ENCODE measurements at places on chromosomes 7 and 10.
A peak's percentile ranks its signal among the peaks of the same experiment; 100 is the strongest.

- no peak for DNase-seq
Measured at GRCh38 chr10:24726626-24727025, 2.9 kb upstream of the ARHGAP21 start.

DNA sequence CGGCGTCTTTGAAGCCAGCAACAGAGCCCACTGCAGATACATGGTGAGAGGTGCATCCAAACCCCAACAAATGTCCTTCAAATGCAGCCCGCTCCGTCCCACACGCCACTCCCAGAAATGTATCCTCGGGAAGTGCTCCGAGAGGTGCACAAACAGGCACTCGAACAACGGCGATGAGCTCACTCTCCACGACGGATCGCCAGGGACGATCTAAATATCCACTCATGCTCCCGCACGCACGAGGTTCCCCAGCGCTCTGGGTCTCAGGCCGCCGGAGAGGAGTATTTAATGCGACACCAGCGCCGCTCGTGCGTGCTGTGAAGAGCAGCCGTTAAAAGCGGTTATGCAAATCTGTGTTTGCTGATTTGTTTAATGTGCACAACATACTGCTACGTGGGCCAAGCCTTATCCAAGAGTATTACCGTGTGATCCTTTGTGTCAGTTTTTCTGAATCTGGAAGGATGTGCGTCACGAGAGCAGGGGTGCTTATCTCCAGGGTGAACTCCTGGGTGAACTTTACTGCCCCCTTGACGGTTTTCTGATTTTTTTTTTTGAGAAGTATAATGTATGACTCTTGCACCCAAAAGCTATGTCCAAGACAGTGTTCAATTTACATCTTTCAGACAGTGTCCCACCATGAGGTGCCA is 48.5 kb upstream of the PPP2R2D start:
- DNase-seq = no peak

GRCh38 chr10:83539528-83540308 is 599.6 kb upstream of the GHITM start:
- DNase-seq = no peak

- DNase-seq = no peak
Measured at GRCh38 chr10:93514521-93514920, 18.1 kb downstream of the CEP55 start.

- no peak for DNase-seq
Measured at GRCh38 chr10:72059843-72060822, 28.2 kb downstream of the SPOCK2 start.

GRCh38 chr10:107230887-107231286 is 66.4 kb upstream of the SORCS1 start:
- DNase-seq = no peak

GRCh38 chr10:6187278-6187677 is 15.5 kb upstream of the PFKFB3 start:
- DNase-seq = no peak

DNA sequence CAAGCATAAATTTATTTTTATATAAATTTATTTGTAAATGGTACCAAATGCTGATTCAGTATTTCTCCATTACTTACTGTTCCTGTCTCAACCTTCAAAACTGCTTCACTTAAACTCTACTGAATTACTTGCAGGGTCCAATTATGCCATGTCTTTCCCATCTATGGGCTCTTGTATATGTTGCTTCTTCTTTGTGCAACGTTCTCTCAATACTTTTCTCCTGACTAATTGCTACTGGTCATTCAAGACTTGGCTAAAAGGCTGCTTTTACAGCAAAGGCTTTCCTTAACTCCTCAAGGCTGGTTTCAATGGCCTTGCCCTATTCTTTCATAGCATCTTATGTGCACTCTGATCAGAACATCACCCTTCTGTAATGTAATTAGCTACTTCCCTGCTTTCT is 67.9 kb downstream of the RNLS start:
- no peak for DNase-seq

- no peak for DNase-seq
Measured at GRCh38 chr10:118139321-118139720, 92.6 kb upstream of the RAB11FIP2 start.

DNA sequence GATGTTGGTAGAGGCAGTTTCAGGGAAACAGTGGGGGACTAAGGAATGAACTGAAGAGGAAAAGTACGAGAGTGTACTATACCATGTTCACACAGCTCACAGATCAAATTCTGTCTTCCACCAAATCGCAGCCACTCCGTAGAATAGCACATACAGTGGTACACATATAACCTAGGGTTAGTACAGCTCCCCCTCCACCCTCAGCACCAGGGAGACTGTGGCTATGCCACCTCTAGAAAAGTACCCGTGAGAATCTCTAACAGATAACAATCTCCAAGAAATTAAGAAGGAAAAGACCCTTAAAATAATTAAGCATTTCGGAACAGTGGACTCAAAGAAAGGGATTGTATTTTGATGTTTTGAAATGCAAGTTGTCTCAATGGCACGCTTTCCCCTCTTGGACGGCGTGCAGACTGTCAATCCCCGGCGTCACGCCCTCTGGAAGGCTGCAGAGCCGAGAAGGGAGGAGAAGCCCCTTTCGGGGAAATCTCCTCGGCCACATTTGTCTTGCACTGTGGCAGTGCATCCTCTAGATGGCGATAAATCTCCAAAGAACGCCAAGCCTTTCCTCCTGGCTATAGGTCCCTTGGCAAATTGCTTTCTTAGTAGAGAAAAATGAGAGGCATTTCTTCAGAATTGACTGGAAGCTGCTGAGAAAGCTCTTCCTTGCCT is 345.0 kb downstream of the REEP3 start:
- peak; percentile 34 for DNase-seq

DNA sequence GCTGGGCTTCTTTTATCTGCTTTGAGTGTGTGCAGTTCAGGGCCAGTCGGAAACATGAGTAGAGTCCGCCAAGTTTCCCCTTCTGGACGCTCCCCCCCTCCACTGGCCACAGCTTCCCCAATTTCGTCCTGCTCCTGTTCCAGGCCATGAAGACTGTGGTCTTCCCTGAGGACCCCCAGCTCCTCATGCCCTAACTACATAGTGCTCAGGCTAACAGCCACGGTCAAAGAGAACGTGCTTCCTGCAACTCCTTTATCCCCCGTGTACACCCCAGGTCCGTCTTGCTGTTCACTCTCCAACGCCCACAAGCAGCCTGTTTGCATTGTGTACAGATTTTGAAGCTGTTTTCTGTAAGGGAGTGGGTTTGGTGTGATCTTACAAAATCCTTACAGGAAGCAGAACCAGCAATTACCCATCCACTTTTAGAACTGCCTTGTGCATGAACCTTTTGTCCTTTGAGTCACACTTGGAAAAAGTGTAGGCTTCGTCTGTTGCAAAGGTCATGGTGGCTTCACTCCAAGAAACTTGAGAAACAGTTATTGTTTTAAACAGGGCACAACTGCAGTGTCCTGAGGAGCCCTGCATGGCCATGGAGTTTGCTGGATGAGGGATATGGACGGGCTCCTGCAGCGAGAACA is 77.0 kb upstream of the FAM20C start:
- no peak for DNase-seq

DNA sequence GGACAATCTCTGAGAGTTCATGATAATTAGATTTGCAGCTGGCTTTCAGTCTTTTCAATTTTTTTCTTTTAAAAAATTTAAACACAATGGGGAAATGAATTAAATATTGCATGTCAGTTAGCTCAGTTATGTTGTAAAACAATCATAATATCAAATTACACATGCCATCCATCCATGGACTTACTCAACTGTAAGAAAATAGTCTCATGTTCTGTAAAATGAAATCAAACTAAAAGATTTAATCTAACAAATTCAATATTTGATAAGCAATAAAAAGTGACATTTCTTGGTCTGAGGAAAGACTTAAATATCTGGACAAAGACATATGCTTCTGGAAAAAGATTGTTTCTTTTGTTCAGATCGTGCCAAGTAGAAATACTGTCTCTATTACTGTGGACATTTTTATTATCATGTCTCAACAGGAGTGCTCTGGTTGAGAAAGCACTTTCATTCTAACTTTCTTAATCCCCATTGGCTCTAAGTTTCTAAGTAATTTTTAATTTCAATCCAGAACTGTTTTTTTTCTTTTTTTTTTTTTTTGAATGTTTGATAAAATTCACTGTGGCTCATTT is 179.2 kb upstream of the FAM3C start:
- no peak for DNase-seq

DNA sequence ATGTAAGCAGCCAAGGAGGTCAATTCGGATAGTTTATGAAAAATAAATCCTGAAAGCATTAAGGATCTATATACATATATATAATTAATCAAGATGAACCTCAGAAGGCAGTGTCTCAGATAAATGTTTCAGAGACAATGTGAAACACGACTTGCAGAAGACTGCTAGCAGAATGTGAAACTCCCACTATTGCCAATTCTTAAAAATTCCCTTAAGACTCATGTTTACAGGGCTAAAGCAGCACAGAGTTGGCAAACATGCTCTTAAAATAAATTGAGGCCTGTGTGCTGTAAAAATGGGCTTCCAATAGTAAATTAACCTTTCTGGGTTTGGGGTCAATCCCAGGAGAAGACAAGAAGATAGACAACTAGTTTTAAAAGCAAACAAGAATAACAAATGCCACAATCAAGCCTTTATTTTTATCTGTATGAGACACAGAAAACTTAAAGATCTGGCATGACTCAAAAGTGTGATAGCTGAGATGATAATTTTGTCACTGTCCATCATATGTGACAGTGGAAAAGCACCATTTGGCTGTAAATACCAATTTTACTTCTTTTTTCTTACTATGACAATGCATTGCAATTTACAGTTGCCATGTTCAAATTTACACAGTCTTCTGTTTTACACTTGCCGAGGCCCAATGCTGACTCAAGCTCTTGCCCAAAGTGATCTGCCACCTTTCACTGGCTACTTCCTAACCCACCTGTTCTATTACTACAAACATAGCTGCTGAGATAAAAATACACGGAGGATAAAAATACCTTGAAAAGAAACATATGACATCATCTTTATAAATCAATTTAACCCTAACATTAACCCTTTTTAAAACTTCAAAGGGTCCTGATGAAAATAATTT is 78.6 kb downstream of the CHCHD3 start:
- DNase-seq = no peak

DNA sequence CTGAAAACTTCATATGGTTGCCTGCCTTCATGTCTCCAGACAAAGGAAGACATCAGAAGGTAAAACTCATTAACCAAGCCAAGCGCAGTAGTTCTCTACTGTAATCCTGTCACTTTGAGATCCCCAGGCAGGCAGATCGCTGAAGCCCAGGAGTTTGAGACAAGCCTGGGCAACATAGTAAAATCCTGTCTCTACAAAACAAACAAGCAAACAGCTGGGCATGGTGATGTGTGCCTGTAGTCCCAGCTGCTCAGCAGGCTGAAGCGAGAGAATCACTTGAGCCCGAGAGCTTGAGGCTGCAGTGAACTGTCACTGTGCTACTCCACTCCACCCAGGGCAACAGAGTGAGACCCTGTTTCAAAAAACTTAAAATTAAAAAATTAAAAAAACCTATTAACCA is 467.4 kb upstream of the SORCS1 start:
- DNase-seq = no peak

DNA sequence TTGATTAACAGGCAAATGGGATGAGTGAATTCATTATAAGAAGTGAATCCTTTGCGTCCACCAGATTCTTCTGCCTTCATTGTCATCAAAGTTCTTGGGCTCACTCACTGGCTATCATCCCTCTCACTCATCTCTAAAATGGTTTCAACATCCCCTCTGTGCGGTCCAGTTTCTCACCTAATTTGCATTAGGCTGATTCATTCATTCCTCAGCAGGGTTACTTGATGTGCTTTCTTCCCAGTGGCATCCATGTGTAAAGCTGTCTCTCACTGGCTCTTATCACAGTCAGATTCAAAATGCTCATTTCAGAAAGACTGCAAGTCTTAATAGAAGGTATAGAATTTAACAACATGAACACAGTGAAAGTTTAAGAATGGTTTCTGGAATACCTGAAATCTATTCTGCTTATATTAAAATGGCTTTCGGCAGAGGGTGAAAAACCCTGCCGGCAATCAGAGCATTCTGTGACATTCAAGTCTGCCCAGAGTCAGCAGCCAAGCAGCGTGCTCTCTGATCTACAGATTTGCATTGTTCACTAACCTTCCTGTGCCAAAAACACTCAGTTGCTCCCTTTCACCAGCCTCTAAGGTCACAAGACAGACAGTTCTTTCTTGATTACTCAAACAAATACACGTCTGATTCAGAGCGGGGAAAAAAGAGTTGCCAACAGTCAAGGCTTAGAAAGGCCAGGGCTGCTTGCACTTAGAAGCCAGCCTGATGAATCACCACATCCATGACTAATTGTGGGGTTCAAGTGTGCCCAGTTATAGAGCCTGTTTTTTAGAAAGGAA is 106.7 kb downstream of the TES start:
- no peak for DNase-seq

GRCh38 chr7:21902240-21902639 is 43.5 kb downstream of the CDCA7L start:
- DNase-seq = no peak

- DNase-seq = no peak
Measured at GRCh38 chr10:51344371-51344770, 270.1 kb downstream of the PRKG1 start.

DNA sequence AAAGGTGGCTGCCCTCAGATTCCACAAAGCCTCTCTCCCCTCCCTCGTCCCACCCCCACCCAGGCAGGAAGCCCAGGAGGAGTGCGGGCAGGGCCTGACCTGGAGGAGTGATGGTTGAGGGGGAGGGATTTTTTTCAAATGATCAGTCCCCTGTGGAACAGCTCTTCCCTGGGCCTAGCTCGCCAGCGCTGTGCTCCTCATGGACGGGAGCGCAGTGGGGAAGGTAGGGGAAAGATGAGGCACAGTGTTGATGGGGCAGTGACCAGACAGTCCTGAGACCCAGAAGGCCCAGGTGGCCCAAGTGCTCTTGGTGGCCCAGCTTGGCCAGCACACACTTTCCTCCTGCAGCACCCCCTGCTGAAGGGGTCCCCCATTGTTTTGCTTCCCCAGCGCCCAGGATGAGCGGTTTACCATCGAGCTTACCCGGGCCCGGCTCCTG is 8.5 kb downstream of the SAP25 start:
- DNase-seq = no peak

GRCh38 chr7:135801045-135801693 is 52.6 kb upstream of the FAM180A start:
- DNase-seq = peak; percentile 41

- no peak for DNase-seq
Measured at GRCh38 chr7:128004623-128005022, 26.6 kb downstream of the LRRC4 start.

DNA sequence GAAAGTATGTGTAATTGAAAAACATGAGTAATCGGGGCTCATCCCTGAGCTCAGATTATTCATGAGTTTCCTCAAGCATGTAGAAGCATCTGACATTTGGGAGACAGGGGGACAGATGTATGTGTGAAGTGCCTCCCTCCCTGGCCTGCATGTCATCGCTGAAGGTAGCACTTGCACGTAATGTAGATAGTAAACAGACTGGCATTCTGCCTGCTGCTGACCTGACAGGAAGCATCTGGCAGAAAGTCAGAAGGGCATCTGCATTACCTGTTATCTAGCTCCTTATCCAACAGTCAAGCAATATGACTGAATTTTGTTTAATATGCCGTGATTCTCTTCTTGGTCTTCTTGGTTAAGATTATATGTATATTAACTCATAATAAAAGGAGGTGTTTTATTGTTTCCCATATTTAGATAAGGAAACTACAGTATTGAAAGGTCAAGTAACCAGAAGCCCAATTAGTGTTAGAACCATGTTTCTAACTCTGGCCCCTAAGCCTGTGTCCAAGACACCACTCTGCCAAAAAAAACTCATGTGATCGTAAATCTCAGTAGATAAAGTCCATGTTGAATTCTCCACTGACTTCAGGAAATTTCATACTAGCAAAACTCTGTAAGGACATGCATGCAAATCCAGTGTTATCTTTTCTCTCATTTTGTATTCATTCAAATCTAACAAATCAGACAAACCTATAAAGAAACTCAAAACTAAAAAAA is 918.1 kb upstream of the MBL2 start:
- no peak for DNase-seq
